OCI-M1 (cell line): ENCODE measurements at places on chromosomes 13 and 19.

DNA sequence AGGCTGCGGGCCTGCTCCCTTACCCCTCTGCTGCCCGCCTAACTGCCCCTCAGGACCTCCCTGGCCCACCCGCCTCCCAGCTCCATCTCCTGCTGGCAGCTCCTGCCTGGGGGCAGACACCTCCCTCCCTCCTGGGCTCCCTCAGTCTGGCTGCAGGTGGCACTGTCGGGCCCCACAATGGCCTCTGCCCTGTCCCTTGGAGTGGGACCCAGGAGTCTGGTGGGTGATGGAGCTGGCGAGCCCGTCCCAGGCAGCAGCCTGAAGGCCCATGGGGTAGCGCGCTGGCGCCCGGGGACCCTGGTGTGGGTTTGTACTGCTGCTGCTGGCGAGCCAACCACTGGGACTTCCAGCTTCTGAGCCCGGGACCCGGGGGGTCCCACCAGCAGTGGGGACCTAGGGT is 83.6 kb downstream of the KDM4B start:
- no peak for DNase-seq

GRCh38 chr13:50078231-50078894 is 63.1 kb downstream of the KCNRG start:
- DNase-seq: peak; percentile 52

DNA sequence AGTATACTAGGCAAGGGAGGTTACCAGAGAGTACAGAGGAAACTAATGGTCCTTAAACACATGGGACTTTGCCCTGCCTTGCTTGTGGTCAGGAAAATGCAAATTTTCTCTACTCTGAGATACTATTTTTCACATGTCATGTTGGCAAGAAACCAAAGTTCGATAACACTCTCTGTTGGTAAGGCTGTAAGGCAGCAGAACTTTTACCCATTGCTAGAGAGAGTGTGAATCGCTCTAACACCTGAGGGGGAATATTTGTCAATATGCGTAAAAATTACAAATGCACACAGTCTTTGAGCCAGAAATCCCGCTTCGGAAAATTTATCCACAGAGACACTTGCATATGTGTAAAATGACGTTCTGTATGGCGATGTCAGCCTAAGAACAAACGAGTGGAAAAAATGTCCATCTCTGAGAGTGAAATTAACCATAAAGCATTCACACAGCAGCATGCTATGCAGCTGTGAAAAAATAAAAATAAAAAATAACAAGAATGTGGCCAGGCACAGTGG is 9.5 kb upstream of the RFX1 start:
- peak; percentile 99 for DNase-seq

GRCh38 chr19:858868-859843 is at the start of gene CFD:
TSS of gene CFD (plus strand) at chr19:859664. CDS start at chr19:859690, 26 bp downstream.
- no peak for DNase-seq

- no peak for DNase-seq
Observed at GRCh38 chr13:60851378-60851777, 454.4 kb downstream of the TDRD3 start.

- no peak for DNase-seq
Observed at GRCh38 chr19:2555422-2556220, 79.7 kb downstream of the GADD45B start.

GRCh38 chr19:17049711-17050280 is 23.2 kb upstream of the CPAMD8 start:
- no peak for DNase-seq

DNA sequence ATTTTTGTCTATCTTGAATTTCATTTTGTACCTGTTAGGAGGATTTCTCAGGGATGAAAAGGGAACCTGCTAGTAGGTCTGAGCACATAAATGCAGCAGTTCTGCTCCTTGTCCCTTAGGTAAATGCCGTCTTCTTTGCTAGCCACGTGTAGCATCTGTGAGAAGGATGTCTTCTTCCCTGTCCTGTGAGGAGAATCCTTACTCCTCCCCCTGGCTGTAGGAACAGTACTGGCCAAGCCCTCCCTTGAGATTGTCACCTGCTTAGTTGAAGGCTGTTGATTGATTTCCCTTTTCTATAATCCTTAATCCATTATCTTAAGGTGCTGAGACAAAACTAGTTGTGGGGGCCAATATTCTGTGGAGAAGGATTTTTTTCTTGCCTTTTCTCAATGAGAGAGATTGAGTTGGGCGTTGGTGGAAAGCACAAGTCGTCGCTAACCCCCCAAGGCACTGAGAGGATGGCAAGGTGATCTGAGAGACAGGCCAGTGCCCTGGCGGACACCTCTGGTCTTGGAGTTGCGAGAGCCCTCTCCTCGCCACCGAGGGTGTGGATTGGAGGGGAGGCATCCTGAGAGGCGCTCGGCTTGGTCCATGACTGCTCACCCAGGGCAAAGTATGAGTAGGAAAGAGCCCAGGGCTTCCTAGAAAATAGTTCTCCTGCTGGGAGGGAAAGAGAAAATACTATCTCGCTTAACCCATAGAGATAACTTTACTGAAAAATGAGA is 216.7 kb downstream of the ATP8A2 start:
- DNase-seq: no peak

- no peak for DNase-seq
Observed at GRCh38 chr19:8639821-8640401, 9.5 kb downstream of the NFILZ start.

DNA sequence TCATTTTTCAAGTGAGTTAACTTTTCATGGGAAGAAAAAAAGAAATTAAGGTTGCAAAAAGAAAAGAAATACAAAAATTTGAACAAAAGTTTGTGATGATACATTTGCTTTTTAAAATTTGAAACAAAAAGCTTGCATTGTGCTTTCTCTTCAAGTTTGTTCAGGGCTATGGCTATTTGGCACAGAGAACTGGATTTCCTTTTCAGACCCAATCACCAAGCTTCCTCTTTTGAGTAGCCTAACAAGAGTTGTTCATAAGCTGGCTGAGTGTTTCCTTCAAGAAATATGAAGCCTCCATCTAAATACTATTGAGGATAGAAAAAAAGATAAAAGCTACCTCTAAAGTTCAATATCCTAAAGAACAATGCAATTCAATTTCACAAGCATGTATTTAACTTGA is 787.8 kb downstream of the LIG4 start:
- no peak for DNase-seq

- no peak for DNase-seq
Observed at GRCh38 chr13:30119476-30119875, 187.9 kb downstream of the KATNAL1 start.

DNA sequence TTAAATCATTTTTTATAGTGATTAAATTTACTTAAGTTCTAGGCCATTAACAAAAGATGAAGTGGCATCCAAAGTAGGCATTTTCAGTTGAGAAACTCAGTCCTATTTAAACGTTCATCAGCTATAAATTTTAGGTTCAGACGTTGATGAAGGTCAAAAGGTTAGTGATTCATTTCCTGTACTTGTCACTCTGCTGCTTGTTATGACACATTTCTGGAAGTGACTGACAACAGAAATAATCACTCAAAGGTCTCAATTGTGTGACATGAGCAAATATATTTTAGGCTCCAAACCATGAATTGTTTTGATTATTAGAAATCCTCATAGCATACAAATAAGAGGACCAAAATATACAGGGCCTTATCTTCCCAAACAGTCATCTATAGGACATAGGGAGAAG is 10.3 kb upstream of the EDNRB start:
- peak; percentile 13 for DNase-seq

GRCh38 chr13:31461923-31462322 is 262.1 kb downstream of the B3GLCT start:
- DNase-seq: no peak

DNA sequence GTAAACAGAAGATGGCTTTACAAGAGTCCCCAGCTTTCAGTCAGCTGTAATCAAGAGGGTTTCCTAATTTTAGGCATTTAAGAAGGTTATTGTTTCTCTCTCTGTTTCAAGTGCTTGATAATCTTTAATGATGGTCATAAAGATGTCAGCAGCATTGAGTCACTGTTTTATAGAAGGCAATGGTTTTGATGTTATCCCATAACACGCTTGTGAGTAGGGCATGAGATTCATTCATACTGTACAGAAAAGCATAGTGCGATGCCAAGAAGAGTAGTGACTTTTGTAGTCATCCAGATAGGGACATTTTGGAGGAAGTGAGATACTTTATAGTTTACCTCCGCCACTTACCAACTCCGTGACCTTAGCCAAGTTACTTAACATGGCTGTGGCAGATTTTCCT is 364.2 kb upstream of the SLC10A2 start:
- no peak for DNase-seq

DNA sequence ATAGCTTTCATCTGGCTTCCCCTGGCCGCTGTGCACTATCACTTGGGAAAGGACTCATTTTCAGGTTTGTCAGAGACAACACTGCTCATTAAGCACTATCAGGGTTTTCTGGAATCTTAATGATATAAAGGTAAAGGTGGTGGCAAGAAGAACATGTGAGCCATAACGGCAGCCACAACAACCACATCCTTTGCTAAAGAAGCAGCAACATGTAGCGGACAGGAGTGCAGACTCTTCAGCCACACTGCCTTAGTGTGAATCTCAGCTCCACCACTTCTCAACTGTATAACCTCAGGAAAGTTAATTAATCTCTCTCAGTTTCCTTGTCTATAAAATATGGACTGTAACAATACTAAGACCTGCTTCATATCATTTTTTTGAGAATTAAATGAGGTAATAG is 24.1 kb upstream of the MIR17HG start:
- no peak for DNase-seq
